Epithelial cell of proximal tubule (primary cell): ENCODE measurements at places on chromosomes 3 and 15. TPM values are rescaled to one million over a fixed set of nuclear protein-coding genes. Genes with fewer than 3 reads are reported as not detected.

Gene GOLGA8A
- 5.8 and 14.3 TPM in 2 replicates for total RNA-seq

Gene KLHL6
- total RNA-seq, result not detected in 2 replicates

Gene EOGT
- 22.5 and 25.7 TPM in 2 replicates for total RNA-seq

Gene GUCA1C
- total RNA-seq, result 0.23 and 0.58 TPM in 2 replicates

Gene GOLGA8J
- total RNA-seq, result not detected in 2 replicates

Gene FBXL2
- 10.8 and 13.4 TPM in 2 replicates for total RNA-seq

Gene CAPN3
- 0.43 and 1.2 TPM in 2 replicates for total RNA-seq

Gene LMAN1L
- not detected in 2 replicates for total RNA-seq
